Chondrocyte (in vitro differentiated cells): ENCODE measurements at places on chromosomes 6 and 20.

- no peak for DNase-seq
Observed at GRCh38 chr6:11460837-11461661, 76.5 kb upstream of the TMEM170B start.

DNA sequence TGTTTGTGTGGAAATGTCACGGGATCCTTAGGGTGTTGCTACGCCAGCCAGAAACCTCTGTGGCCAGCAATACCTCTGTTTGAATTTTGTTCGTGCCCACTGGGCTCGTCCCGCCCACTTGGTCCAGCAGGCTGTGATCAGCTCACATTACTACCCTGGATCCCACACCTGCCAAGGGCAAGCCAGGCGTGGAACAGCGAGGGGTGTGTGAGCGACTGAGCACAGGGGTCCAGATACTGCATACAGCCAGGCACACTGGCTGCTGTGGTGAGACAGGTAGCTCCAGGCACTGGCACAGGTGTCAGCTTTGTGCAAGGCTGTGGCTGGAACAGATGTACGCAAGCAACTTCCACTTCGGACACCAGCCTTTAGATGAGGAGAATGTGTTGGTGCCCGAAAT, 718.9 kb downstream of the EPHA7 start:
- peak; percentile 61 for DNase-seq

GRCh38 chr6:414447-414846, 22.9 kb downstream of the IRF4 start:
- DNase-seq: no peak

- DNase-seq: no peak
Observed at GRCh38 chr6:152598421-152598820, 38.7 kb downstream of the SYNE1 start.

DNA sequence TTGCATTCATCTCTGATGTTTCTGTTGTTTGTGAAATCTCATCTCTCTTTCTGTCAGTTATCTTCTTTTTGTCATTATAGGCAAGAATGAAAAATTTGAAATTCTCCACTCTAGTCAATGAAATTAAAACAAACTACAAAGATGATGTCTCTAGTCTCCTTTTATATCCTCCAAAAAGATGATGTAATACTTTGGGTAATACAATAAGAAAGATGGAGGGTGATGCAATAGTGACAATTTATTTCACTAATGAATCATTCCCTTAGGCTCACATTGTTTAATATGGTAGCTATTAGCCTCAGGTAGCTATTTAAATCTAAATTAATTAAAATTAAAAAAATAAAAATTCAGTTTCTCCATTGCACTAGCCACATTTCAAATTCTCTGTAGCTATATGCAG, 145.4 kb downstream of the UST start:
- no peak for DNase-seq

DNA sequence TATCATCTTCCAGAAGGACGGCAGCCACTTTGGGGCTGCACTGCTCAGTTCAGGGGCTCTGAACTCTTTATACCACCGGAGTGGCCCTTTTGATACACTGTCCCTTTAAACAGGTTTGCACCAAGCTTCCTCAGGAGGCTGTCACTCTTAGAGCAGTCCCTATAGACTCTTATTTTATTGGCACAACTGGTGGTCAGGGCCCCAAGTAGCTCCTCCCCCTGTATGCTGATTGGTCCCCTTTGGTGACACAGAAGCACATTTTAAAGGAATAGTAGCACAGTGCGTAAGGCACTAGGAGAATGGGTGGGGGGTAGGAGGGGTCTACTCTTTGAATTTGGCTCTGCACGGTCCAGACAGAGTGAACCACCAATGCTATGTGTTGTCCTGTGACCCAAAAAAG, 122.6 kb upstream of the MLN start:
- no peak for DNase-seq

DNA sequence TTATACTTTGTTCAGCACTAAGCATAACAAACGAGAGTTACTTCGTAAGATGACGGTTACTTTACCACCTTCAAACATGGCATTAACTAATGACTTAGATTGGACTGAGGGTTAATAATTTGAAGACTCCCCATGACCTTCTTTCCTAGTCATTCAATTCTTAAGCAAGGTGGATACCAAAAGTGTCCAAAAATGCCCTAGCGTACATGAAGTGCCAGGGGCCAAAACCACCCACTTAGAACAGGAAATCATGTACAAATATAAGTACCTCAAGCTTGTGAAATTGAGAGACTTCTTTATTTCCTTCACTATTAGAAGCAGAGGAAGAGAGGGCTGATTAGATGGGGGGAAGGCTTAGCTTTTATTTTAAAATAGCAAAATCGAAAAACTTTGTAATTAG, 166.4 kb downstream of the ATXN1 start:
- no peak for DNase-seq

- DNase-seq: no peak
Observed at GRCh38 chr20:2741463-2741862, 48.9 kb downstream of the EBF4 start.

- no peak for DNase-seq
Observed at GRCh38 chr6:12420626-12421025, 130.5 kb downstream of the EDN1 start.

- DNase-seq: no peak
Observed at GRCh38 chr6:148379481-148379880, 36.8 kb downstream of the SASH1 start.
